Activated effector memory CD4-positive, alpha-beta T cell treated with Interleukin-2 at 50 U/mL for 16 hours (primary cell): ENCODE measurements at places on chromosomes 5 and 9.

DNA sequence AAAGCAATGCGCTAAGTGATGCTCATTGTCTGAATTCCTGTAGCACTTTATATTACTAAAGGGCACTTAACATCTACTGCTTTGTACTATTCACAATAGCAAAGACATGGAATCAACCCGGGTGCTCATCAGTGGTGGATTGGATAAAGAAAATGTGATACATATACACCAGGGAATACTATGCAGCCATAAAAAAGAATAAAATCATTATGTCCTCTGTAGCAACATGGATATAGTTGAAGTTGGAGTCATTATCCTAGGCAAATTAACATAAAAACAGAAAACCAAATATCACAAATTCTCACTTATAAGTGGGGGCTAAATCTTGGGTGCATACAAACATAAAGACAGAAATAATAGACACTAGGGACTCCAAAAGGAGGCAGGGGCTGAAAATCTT lies 308.3 kb downstream of the TRPM3 start:
- no peak for DNase-seq

DNA sequence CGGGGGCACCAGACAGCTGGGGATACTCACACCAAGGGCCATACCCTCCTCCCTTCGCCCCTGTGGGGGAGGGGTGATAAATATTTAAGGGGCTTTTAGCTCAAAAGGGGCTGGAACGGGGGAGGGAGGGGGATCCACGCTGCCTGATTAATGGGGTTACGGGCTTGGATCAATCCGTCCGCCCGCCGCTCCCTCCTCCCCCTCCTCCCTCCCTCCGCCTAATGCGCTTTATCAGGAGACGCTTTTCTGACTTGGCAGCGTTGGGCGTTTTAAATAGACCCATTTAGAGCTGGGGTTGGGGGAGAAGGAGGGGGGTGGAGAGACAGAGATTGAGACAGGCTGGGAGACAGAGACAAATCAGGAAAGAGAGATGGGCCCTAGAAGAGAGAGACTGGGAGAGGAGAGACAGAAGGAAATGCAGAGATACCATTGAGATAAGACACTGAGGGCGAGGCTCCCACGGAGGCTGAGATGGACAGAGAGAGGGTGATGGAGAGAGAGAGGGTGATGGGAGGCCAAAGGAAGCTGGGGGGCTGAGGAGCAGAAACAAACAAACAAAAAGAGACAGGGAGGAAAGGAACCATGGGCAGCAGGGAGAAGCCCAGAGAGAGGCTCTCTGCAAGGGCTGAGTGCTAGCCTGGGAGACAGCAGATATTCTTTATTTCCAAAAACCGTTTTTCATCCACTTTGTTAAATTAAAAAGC lies 10.3 kb downstream of the CNTFR start:
- DNase-seq: no peak

DNA sequence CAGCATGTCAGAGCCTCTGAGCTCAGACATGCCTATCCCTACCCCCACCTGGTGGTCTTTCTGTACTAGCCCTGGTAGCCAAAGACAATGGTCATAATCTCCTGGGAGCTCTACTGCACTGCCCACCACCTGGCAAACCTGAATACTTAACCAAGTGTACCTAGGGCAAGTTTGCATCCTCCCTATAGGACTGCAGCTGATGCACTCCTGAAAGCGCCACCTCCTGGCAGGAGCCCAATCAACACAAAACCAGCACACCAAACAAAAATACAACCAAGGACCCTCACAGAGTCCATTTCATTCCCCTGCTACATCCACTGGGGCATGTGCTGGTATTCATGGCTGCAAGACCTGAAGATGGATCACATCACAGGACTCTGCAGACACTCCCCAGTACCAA lies 14.8 kb upstream of the FAM174A start:
- DNase-seq: no peak

- no peak for DNase-seq
Measured at GRCh38 chr9:107054146-107054545, 191.2 kb downstream of the ZNF462 start.

DNA sequence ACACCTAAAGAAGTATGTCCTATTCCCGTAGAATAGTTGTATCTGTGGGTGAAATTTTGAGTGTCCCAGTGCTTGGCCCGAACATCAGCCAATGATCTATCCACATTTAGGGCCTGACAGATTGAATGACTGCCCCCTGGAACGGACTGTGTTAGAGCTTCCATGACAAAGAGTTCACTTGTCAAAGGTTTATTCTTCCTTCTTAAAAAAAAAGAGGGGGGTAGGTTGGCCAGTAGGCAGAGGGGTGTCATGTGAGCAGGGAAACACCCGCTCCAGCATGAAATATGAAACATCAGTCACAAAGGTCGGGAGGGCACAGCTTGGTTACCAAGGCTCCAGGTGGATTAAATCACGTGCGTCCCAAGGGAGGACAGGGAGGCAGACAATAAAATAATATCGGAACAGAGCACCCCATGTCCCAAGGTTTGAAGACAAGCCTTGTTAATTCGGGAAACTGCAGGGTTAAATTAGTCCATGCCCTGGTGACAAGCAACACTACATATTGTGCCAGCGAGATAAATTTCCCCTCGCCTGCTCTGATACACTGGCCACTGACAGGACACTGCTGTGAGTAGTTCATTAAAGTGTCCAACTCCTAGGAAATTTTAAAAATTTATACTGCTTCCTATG lies 401.2 kb downstream of the IRX1 start:
- DNase-seq: no peak

DNA sequence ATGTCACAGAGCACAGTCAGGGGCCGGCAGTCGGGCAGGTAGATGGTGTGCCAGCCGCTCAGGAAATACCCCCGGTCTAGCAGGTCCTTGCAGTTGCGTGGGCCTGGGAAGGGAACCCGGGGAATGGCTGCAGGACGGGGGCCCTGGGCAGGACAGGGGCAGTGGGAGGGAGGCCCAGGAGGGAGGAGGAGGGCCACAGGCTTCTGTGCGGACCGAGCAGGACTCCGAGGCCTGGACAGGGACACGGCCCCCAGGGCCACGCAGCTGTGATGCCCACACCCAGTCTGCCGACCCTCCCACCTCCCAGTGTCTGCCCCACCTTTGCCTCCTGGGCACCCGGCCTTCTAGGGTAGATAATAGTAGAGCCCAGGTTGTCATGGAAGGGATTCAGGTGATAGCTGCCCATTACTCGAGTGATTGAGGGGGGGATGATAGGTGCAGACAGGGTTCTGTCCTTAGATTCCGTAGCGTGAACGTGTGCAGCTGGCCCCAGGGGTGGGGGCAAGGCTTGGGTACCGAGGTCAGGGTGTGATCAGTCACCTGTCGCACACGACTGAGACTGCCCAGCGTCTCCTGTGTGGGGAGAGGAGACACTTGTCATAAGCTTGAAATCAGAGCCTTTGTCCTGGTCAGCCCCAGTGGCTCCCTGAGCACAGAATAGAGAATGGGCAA lies 4.5 kb downstream of the FCN1 start:
- no peak for DNase-seq
